NCI-H345 (cell line): ENCODE measurements at places on chromosomes 4 and X.
A peak's percentile ranks its signal among the peaks of the same experiment; 100 is the strongest.

DNA sequence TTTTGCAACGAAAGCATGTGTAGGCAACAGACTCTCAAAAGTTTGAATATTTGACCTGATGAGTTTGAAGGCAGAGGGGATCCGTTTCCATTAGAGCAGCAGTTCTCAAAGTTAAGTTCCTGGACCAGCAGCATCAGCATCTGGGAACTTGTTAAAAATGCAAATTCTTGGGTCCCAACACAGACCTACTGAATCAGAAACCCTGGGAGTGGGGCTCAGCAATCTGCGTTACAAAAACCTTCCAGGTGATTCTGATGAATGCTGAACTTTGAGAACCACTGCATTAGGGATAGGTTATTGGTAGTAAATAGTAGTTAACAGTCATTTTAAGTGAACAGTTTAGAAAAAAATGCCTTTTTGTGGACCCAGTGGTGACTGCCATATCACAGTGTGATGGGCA is 98.8 kb downstream of the PDE5A start:
- no peak for DNase-seq

DNA sequence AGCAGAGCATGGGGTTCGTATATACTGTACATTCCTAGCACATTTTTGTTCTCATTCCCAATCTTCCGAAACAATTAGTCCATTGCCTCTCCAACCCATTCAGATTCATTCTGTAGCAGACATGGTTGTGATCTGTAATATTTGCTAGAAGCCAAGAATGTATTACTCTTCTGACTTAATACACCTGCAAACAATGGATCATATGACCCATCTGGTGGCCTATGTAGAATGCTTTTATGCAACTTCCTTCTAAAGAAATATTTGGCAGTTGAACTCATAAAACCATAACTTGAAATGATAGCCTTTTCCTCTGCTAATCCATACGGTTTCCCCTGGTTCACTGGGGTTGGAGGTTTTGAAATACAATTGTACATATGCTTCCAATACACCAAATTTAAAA is 32.8 kb upstream of the SGMS2 start:
- no peak for DNase-seq

DNA sequence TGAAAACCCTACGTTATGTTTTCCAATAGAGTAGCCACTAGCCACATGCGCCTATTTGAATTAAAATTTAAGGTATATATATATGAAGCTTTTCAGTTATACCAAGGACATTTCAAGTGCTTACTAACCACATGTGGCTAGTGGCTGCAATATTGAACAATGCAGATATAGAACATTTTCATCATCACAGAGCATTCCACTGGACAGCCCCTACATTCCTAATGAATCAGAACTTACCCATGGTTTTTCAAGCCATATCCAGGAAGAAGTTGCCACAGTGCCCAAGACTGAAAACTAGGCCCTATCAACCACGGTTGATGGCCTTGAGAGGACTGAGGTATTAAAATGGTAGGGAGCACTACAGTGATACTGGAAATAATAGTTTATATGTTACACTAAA is 29.7 kb downstream of the NEK1 start:
- no peak for DNase-seq

- no peak for DNase-seq
These were observed 31.5 kb upstream of the RPL34 start for GRCh38 chr4:108588878-108589277.

GRCh38 chr4:20696815-20697214 is 3.4 kb upstream of the PACRGL start:
- no peak for DNase-seq

DNA sequence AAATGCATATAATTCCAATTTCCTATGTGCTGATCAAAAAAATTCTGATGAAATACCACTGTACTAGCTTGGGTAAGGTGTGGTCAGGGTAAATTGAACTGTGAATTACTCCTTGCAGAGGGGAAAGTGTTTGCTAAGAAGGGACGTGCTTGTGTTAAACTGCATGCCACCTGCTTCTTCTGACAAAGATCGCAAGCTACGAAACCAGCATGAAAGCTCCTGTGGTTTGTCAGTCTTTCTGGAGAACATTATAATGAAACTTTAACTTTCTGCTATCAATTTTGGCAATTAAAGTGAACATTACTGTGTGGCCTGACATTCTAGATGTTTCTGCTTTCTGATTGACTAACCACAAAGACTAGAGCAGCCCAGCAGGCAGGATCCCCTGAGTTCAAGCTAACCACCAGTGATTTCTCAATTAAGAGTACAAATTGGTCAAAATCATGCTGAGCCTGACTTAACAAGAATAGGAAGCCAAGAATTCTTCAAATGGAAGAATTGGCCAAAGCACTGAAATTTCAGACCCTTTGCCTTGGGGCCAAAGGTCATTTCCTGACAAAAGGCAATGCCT is 239.0 kb downstream of the SLITRK2 start:
- DNase-seq: no peak

DNA sequence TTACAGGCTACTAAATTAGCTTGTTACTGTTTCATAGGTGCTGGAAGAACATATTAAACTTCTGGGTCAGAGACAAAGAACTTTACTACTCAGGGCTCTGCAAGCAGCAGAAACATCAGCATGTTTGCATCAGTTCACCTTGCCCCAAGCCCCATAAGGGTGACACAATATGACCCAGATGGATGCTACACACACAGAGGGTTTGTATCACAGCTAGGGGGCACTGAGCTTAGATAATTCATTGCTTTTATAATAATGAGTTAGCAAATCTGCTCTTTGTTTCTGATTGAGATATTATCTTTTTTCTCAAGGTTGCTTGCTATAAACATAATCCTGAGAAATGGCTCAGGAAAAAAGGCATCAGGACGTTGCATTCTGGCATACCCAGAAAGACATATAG is 4.8 kb upstream of the SYNPO2 start:
- no peak for DNase-seq

DNA sequence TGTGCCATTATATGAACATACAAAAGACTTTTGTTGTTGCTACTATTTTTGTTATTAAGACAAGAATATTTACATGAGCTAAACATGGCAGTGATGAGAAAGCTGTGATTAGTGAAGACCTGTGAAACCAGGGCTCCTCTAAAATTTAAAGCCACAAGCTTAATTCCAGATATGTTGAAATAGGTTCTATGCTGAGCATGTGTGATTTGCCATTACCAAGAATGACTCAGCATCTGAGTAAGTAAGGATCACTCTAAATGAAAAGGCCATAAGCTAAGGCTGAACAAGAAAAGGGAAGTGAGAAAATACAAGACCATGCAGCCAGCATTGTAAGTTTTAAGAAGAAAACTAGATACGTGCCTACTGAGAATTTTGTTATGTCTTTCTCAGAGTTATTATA is 75.9 kb upstream of the CAMK2D start:
- DNase-seq: no peak

GRCh38 chr4:138310498-138310897 is 68.3 kb upstream of the SLC7A11 start:
- DNase-seq: no peak

GRCh38 chr4:171629737-171630136 is 183.5 kb upstream of the GALNTL6 start:
- no peak for DNase-seq

- no peak for DNase-seq
These were observed 4.4 kb downstream of the CCDC110 start for GRCh38 chr4:185467101-185467500.

DNA sequence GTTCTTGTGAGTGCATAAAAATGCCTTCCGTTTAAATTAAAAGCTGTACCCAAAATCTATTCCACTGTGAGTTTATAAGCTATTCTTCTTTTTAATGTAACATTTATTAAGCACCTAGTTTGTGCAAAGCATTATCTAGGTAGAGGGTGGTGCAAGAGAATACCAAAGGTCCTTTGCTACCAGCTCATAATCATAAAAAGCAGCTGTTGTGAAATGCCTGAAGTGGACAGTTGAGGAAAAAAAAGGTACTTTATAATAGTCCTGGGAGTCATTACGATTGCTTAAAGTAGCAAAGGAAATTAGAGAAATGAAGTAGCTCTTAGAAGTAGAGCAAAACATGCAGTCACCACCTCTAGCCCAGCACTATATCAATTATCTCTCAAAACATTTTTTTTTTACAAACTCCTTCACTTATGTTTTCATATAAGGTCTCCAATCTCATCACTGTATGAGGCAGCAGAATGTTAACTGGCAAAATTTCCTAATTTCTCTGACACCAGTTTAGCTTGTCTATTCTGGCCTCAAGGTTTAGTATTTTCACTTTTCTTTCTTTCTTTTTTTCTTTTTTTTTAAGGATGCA is 2.1 kb downstream of the MBNL3 start:
- DNase-seq: no peak

GRCh38 chr4:79576429-79576753 is 168.4 kb upstream of the GK2 start:
- DNase-seq: peak; percentile 30

DNA sequence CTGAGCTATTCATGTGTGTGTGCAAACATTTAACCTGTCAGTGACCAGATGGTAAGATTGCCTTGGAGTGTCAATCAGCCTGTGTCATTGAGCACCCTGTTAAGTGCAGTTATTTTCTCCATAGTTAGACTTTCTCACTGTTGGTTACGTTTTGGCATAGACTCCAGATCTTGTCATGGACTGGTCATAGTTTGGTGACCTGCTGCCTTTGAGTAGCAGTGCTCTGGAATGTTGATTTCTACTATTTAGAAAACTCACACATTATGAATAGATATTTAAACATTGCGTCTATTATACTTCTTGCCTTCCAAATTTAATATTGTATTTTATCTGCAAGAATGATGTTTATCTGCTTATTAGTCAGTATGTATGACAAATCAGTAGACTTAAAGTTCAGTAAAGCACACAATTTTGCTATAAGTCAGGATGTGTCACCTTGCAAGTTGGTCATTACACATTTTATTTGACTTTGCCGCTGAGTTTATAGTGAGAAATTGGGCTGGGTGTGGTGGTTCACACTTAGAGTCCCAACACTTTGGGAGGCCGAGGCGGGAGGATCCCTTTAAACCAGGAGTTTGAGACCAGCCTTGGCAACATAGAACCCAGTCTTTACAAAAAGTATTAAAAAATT is 42.4 kb downstream of the KIAA0232 start:
- no peak for DNase-seq

DNA sequence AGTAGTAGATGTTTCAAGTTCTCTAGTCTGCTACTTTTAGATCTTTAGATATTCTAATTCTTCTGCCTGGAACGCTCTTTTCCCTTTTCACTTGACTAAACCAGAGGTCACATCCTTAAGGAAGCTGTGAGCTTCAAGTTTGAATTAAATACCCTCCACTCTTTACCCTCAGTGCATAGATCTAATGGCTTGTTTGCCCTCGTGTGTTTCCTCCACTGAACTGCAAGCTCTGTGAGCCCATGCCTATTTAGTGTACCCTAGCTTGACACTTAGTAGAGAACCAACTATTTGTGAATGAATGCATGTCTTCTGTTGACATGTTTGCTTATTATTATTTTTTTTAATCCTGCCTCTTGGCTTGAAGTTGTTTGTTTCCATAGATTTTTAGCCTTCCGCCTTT is 138.3 kb downstream of the PDE5A start:
- no peak for DNase-seq

DNA sequence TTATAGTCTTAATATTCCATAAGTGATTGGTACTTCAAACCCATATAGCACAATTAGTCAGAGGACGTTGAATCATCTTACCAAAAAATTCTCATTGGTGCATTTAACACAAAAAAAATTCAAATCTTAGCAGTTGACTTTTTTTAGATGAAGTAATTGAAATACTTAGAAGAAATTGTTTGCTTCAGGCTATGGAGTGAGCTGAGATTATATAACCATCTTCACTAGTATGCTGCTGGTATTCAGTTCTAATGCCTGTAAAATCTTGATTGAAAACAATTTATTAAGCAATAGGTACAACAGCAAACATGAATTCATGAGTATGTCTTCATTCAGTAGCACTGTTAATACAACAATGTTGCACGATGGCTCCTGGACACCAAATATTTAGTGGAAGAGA is 250.0 kb downstream of the GPM6A start:
- DNase-seq: no peak

DNA sequence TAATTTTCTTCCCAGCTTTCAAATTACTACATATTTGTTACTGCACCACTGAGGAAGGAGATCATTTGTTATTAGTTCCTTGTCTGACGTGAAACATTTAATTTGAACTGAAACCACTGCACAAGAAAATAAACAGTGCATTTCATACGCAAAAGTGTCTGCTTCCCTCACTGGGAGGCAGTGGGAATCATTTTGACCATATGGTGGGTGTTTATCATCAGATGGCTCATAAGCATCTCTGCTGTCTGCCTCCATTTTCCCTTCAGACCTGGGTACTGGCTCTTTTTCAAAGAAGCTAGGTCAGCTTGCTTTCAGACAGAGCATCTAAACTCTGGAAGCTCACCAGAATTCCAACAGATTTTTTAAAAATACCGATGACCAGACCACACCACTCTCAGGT is 135.2 kb downstream of the PCDH19 start:
- DNase-seq: no peak

DNA sequence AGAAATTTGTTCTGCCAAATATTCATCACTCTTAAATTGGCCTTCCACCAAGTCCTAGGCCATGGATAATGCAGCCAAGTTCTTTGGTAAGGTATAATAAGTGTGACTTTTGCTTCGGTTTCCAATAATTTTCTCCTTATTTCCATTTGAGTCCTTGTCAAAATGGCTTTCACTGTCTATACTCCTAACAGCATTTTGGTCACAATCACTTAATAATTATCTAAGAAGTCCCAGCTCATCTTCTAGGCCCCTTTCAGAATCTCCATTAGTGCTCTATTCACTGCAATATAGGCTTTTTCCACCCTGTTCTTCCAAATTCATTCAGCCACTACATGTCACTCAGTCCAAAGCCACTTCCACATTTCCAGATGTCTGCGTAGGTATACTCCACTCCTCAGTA is 51.0 kb upstream of the SPIN4 start:
- DNase-seq: no peak

DNA sequence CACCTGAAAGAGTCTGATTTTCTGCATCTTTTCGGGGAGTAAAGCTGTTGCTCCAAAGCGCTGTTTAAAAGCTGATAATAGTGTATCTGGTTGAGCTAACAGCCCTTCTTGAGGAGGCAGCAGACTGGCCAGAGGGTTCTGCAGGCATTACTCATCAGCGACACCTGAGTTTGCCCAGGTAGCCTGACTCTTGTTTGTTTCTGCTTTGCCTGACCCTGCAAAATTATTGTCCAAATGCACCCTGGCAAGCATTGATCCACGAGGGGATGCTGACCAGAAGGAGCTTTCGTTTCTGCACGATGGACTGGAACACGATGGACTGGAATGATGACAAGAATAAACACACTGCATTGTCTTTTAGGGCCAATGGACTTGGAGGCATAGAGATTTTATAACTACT is 6.2 kb downstream of the CD99 start:
- no peak for DNase-seq

GRCh38 chr4:151004222-151004621 is 10.9 kb downstream of the LRBA start:
- no peak for DNase-seq
